ENCODE measurements at places on chromosomes 13 and 19. TPM values are rescaled to one million over a fixed set of nuclear protein-coding genes. Genes with fewer than 3 reads are reported as not detected.

- no peaks in the 10 kb centered on the region for H3K36me3 ChIP-seq
- H3K27me3 ChIP-seq, result no peaks in the 10 kb centered on the region
- no peak overlapping the region for H3K27ac ChIP-seq
- peaks cover 20% of the 10 kb centered on the region for H3K4me1 ChIP-seq
- DNase-seq, result no peak
Observed at GRCh38 chr19:16295057-16295456, 29.6 kb upstream of the KLF2 start.

- no peaks in the 10 kb centered on the region for H3K36me3 ChIP-seq
- no peaks in the 10 kb centered on the region for H3K27me3 ChIP-seq
- H3K27ac ChIP-seq, result no peak overlapping the region
Observed at GRCh38 chr19:4346020-4346383, 2.6 kb downstream of the MPND start.

DNA sequence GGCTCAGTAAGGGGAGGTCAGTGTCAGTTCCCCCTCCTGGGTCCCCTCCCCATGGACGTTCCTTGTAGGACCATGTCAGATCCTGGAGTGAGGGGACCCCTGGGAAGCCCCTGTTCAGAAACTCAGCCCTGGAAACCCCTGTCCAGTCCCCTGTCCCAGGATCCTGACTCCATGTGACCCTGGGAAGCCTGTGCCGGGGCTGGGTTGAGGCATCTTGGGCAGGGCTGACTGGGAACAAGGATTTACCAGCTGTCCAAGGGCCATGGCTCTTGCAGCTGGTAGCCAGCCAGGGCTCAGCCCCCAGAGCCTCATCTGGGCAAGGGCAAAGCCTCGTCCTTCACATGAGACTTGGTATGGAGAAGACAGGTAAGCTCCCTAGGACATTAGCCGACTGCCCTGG is 25.1 kb downstream of the CEACAM4 start:
- no peak overlapping the region for H3K4me3 ChIP-seq
- no peaks in the 10 kb centered on the region for H3K27me3 ChIP-seq
- peaks cover 3% of the 10 kb centered on the region for H3K4me1 ChIP-seq
- no peak for DNase-seq

- no peak overlapping the region for H3K27ac ChIP-seq
- no peaks in the 10 kb centered on the region for H3K27me3 ChIP-seq
- H3K4me1 ChIP-seq, result no peaks in the 10 kb centered on the region
- no peaks in the 10 kb centered on the region for H3K36me3 ChIP-seq
Observed at GRCh38 chr13:33775339-33776108, 42.4 kb upstream of the RFC3 start.

Gene NLRP5
- total RNA-seq, result not detected

Data from upper lobe of left lung (tissue), 6 donors.